NCI-H82 (cell line): ENCODE measurements at places on chromosomes 11 and 22.

DNA sequence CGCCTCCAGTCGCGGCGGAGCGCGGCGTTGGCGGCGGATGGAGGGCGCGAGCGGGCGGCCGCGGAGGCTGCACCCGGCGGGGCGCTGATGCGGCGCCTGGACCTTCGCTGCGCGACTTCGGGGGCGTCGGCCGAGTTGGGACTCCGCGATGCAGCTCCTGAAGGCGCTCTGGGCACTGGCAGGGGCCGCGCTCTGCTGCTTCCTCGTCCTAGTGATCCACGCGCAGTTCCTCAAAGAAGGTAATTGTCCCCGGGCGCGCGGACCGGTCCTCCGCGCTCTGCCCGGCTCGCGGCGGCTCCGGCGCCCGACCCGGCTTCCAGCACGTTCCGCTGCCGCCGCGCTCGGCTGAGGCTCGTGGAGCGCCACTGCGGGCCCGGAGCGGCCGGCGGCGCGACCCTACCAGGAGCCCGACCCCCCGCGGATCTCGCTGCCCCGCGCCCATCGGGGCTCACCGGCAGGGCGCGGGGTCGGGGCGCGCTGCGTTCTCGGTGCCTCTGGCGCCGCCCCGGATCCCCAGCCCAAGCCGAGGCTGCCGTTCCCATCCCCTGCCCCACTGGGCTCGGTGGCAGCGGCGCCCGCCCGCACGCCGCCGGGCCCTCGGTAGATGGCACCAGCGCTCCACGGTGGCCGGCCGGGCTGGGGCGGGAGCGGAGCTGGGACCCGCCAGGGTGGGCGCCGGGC, 1251.2 kb downstream of the BRD1 start:
- no peak for DNase-seq

DNA sequence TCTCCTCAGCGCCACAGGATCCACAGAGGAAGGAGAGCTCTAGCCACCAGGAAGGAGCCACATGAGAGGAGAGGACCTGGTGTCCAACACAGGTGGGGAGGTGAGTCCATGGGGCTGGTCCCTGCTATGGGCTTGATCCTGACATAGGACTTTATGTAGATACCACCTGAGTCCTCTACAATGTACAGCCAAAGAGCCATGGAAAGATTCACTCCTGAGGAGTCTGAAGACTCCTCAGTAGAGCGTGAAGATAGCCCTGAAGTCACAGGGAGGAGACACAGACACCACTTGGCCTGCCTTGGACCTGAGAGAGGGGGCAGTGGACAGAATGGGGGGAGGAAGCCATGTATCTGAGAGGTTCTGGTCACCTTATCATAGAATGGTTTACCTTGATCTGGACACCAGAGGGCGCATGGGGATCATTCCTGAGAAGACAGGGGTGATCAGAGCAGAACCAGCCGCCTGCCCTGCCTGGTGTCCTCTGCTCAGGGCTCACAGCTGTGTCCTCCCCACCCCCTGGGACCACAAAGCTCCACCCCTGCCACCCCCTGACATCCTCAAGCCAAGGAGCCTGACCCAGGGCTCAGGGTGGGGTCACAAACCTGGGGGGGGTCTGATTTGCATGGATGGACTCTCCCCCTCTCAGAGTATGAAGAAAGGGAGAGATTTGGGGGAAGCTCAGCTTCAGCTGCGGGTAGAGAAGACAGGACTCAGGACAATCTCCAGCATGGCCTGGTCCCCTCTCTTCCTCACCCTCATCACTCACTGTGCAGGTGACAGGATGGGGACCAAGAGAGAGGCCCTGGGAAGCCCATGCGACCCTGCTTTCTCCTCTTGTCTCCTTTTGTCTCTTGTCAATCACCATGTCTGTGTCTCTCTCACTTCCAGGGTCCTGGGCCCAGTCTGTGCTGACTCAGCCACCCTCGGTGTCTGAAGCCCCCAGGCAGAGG, 77.0 kb downstream of the ZNF280B start:
- peak; percentile 88 for DNase-seq

GRCh38 chr11:130099356-130099755, 29.7 kb downstream of the APLP2 start:
- DNase-seq: no peak

DNA sequence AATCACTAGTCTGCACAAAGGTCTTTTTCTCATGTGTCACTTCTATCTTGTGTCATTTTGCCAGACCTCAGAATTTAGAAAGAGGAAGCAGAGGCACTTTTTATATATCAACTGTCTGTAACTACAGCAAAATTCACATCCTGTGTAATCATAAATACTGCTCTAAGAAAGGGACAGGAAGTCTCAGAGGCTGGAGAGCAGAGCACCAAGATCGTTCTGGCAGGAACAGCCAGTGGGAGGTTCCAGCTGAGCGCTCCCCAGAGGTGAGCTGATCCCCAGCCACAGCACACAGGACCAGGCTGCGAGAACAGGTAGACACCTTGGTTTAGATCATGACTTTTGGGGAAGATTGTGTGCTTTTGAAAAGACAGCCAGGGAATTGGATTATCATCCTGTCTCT, at the start of gene MS4A7:
MS4A7 (plus strand) TSS at position 179 of the 400 bp plus-strand sequence. CDS start 4,610 bp downstream, outside the sequence.
- DNase-seq: no peak

GRCh38 chr11:117717485-117718314, 79.3 kb downstream of the DSCAML1 start:
- DNase-seq: no peak

- no peak for DNase-seq
Observed at GRCh38 chr22:17845790-17846189, 71.5 kb upstream of the BID start.

DNA sequence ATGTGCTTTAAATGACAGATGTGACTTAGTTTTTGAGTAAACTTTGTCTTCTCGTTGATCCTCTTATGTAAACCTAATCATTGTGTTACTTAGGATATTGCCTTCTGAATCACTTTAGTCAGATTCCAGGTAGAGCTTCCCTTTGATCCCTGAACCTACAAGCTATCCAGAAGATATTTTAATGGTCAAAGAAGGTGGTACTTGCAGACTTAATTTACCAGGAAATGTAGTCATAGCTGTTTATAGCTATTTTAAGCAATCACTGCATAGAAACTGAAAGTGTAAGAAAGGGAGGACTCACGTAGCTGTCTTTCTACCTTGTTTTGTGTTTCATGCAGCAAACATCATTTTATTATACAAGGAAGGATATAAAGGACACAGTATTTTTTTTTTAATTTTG, 189.5 kb downstream of the DDX10 start:
- peak; percentile 10 for DNase-seq

- DNase-seq: peak; percentile 6
Observed at GRCh38 chr11:103609117-103610066, 427.0 kb upstream of the DDI1 start.

GRCh38 chr11:124424384-124424921, at the start of gene OR8B4:
OR8B4 (minus strand) TSS chr11:124424871; CDS start chr11:124424871, 0 bp downstream.
- no peak for DNase-seq

DNA sequence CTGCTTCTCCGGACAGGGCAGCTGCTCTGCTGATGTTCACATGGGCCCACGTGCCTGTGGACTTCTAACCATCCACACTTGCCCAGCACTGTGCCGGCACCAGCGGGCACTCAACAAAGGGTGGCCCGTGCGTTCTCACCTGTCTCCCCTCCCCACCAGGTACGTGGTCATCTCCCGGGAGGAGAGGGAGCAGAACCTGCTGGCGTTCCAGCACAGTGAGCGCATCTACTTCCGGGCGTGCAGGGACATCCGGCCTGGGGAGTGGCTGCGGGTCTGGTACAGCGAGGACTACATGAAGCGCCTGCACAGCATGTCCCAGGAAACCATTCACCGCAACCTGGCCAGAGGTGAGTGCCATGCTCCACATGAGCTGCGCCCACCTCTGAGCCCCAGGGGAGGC, 66.7 kb downstream of the SYT13 start:
- DNase-seq: no peak

GRCh38 chr11:2940147-2940920, 11.1 kb upstream of the PHLDA2 start:
- DNase-seq: no peak

GRCh38 chr11:32341620-32342613, 93.4 kb downstream of the WT1 start:
- no peak for DNase-seq

DNA sequence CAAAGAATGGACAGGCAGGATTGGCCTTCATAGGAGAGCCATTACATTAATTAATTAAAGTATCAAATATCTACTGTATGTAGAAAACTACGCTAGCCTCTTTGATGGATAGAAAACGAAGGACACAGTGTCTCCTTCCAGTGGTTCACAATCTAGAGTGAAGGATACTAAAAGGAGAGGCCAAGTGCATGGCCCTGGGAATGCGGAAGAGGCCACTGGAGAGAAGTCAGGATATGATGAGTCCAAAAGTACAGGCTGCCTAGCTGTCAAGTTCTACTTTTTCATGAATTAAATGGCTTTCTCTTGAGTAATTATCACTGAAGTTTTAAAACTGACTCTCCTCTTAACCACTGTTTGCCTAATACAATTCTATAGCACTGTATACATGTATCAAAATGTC, 41.9 kb downstream of the ATG16L2 start:
- no peak for DNase-seq

DNA sequence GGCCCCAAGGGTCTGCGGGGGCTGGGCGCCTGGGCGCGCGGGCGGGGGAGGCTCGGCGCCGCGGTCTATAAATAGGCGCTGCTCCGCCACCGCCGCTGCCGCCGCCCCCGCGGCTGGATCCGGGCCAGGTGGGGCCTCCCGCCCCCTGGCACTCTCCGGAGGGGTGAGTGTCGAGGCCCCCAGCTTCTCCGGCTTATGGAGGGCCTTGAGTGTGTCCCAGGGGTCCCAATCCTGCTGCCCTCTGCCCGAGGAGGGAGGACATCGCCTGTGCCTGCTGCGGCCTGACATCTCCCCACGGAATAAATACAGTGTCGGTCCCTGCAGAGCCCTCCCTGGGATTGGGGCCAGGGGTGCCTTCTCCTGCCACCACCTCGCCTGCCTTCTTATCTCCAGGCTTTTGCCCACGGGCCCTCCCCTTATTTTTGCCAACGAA, 4.3 kb upstream of the GP1BB start:
- DNase-seq: peak; percentile 15

DNA sequence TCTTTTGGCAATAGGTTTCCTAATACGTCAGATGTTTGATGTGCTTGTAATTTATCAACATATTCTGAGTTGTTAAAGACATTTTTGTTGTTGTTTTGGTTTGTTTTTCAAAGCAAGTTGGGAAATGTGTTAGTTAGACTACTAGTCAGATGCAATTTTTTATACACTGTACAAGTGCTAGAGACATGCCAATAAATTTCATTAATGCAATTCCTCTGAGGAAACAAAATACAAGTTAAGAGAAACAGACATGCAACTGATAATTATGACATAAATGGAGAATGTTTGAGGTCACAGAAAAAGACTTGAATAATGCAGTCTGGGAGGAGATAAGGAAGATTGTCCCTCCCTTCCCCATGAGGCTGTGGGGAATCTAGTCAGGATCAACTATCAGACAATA, 5.9 kb downstream of the OR51T1 start:
- no peak for DNase-seq

- DNase-seq: no peak
Observed at GRCh38 chr11:15236559-15236958, 121.8 kb downstream of the INSC start.

- no peak for DNase-seq
Observed at GRCh38 chr22:42596336-42596735, 18.3 kb downstream of the POLDIP3 start.
